Endothelial cell (in vitro differentiated cells): ENCODE measurements at places on chromosomes 16 and 17. TPM values are rescaled to one million over a fixed set of nuclear protein-coding genes. Genes with fewer than 3 reads are reported as not detected.

ERN2 gene
- total RNA-seq: 0.80 TPM

KRT36 gene
- total RNA-seq: not detected

DNA sequence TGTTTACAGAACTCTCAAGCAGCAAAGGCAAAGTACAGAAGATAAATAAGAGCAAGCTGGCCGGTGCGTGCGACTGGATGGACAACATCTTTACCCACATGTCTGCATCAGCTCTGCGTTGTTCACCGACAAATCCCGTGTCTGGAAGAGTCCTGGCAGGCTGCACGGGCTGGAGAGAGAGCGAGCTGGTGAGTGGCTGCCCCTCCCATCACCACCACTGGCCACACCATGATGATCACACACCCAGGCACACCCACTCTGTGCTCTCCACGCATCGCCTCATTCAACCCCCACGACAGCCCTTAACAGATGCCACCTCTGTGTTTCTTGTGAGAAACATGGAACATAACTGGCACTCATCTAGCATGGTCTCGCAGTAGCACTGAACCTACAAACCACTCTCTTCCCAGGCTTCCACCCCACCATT lies 59.2 kb downstream of the ANKRD11 start:
- DNase-seq: no peak

DNA sequence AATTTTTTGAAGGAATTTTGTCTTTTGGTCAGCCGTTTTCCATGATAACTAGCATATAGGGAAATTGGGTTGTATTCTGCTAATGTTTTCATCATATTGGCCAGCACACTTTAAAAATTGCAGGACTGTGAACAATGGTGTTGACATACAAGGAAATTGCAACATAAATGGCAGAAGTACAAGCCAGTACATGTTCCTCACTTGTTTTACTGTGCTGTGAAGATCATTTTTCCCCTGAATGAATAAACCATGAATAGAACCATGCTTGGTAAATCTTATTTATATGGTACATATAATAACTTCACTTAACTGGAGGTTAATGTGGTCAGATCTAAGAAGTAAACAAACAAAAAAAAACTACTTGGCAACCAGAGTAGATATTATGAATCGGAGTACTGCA lies 22.8 kb downstream of the OMG start:
- DNase-seq: no peak

ABCA6 gene
- 0.38 TPM for total RNA-seq

CHST4 gene
- 0.13 TPM for total RNA-seq

HOXB13 gene
- not detected for total RNA-seq

DNA sequence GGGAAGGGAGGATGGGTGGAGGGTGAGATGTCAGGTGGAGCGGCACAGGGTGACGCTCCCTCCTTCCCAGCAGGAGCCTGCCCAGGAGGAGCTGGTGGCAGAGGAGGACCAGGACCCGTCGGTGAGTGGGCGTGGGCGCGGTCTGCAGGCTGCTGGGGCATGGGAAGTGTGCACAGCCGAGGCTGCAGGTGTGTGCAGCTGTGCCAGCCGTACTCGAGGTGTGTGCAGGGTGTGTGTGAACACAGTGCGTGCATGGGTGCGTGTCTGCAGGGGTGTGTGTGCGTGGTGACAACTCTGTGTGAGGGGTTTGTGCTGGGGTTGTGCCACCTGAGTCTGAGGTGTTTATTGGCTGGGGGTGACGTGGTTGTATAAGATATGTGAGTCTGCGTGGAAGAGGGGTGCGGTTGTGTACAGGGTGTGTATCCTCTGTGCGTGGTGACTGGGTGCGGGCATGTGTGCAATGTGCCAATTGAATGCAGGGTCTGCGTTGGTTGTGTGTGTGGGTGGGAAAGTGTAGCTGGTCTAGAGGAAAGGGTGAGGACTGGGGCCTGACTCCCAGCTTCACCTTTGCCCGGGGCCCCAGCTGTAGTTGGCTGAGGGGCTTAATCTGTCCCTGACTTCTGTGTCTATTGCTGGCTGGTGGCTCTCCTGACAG lies 670 bp downstream of the TNFSF12 start:
- no peak for DNase-seq

- DNase-seq: no peak
These were observed 31.4 kb downstream of the IRX5 start for GRCh38 chr16:54962045-54962444.

CDH1 gene
- total RNA-seq: 3.1 TPM

CDH16 gene
- not detected for total RNA-seq

- no peak for DNase-seq
These were observed 15.0 kb upstream of the SLC16A11 start for GRCh38 chr17:7058831-7059447.
